ENCODE measurements at places on chromosomes 12 and 14.

DNA sequence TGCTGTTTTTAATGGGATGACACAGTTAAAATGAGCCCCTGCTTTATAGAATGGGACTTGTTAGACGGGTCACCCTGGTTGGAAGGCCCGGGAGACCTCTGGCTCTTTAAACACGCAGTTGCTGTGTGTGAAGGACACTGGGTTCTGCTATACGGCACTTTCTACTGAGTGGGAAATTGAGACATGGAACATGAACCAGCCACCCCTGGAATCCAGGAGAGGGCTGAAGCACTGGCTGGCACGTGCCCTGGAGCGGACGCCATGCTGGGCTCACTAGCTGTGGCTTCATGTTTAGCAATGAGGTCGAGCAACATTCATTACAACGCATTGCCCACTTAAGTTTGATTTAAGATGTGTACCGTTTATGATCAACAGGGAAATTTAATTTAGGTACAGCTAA lies 23.9 kb downstream of the CACNA1C start:
- no peak for DNase-seq

DNA sequence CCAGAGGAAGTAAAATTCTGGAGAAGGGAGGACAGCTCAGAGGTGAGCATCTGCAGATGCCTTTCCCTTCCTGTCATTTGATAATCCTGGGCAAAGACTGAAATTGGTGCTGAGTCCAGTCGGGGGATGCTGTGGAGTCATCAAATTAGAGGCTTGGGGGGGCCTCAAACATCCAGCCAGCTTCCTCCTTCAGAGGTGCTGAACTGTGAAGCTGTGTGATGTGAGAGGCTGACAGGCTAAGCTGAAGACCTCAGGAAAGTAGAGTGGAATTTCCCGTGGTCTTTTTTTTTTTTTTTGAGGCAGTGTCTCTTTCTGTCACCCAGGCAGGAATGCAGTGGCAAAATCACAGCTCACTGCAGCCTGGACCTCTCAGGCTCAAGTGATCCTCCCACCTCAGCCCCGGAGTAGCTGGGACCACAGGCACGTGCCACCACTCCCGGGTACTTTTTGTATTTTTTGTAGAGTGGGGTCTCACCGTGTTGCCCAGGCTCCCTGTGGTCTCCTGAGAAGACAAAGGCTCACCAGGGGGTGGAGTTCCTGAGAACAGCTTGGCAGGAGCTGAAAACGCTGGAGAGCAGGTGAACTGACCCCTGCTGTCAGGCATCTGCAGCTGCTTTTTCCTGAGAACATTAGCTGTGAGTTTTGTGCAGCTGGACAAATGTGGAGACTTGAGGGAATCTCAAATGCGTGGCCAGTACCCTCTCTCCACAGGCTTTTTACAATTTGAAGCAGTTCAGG lies 6.1 kb upstream of the TCL1B start:
- DNase-seq = no peak

DNA sequence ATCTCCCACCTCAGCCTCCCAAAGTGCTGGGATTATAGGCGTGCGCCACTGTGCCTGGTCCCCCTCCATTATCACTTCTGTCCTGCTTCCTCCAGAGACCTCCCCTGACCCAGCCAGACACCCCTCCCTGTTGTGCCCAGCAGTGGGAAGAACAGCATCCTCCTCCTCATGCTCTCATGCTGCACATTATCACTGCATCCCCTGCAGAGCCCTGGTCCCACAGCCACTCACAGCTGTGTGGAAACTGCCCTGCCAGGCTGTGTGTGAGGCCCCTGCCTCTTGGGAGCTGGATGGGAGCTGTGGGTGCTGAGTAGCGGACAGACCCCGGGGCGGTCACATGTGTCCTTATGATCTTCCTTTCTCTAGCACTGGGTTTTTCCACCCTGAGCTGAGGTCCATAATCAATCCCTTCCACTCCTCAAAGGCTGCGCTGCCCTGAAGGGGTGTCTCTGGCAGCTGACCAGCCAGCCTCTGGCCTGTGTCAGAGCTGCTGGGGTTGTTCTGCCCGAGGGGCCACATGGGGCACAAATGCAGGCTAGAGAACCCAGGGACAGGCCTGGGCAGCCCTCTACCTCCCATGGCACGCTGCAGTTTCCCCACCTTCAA lies 9.2 kb downstream of the HIP1R start:
- DNase-seq = no peak

- no peak for DNase-seq
Measured at GRCh38 chr12:121424624-121424975, 24.7 kb downstream of the RNF34 start.

DNA sequence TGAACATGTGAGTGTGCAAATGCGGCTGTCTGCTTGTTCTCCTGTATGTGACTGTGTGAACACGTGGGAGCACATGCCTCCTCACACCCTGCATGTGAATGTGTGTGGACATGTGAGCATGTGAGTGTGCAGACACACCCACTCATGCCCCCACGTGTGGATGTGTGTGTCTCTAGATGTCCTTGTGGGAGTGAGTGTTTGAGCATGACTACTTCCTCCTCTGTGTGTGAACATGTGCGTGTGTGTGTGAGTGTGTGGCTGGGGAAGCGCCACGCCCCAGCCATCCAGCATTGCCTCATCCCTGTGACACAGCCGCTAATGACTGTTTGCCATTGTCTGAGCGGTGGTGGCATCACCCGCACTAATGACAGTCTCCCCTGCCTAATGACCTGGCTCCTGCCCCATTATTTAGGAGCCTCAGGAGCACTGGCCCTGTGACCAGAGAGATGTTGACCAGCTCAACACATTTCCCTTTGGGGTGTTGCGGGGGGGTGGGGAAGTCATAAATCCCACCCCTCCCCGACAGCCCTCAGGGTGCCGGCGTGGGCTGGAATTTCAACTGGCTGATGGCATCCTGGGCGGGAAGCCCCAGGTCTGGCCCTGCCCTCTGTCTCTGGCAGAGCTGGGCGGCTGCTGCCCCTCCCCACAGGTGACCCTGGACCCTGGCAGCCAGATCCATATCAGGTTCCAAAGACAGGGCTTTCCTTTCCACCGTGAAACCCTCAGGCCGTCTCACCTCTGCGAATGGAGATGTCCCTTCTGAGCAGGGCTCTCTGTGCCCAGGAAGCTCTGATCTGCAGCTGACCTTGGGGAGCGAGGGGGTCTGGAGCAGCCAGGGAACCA lies 11.5 kb upstream of the KRT80 start:
- no peak for DNase-seq

DNA sequence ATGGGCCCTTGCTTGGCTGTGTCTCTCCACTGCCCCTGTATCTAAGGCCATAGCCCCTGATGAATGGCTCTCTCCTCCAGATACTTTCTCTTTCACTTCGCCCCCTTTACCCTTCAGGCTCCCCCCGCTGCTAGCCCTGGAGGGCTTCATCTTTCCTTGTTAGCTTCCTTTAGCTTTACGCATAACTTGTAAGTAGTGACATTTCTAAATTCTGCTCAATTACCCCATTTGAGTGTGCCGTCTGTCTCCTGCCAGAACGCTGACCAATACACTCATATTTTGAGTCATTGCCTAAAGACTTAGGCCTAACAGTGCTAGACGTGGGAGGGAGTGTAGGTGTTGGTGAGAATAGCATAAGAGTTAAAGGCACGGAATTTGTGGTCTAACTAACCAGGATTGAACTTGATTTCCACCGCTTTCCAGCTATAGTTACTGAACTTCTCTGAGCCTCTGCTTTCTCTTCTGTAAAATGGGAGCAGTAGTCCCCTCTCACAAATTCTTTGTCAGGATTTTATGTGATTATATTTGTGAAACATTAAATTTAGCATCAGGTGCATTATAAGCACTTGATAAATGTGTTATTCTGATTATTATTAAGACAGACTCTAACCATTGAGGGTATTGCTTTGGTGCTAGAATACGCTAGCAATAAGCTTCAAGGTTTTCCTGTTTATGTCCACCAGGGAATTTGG lies 129.3 kb downstream of the ZFP36L1 start:
- DNase-seq = peak; percentile 4

- DNase-seq = no peak
Measured at GRCh38 chr14:85533861-85534291, 3.9 kb downstream of the FLRT2 start.

DNA sequence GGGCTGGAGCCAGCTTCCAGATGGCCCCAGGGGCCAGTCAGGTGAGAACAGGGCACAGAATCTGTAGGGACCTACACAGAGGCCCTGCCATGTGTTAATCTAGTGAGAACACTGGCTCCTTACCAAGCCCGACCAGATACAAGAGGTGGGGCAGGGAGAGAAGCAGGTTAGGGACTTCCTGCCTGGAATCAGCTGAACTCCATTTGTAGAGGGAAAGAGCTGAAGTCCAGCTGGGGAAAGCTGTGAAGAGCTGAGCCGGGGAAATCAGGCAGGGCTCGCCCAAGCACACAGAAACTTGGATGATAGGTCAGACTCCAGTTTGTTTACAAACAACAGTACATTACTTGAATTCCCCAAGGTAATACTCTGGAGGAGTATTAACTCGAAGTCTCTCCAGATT lies 46.7 kb downstream of the PTGER2 start:
- no peak for DNase-seq

- DNase-seq = no peak
Measured at GRCh38 chr12:89576572-89577220, 50.8 kb upstream of the POC1B start.

- DNase-seq = no peak
Measured at GRCh38 chr12:13365748-13366366, 169.3 kb downstream of the EMP1 start.
